ENCODE measurements at places on chromosomes 11 and 22. TPM values are rescaled to one million over a fixed set of nuclear protein-coding genes. Genes with fewer than 3 reads are reported as not detected.

Gene FGF19
- not detected for total RNA-seq

Gene KRTAP5-7
- 0.46 TPM for total RNA-seq

Gene ST14
- total RNA-seq, result 59.1 TPM

Gene JHY
- total RNA-seq, result 8.9 TPM

Gene SCN3B
- total RNA-seq, result 3.2 TPM

Gene MAP6
- total RNA-seq, result 5.8 TPM

Gene SCGB1C1
- total RNA-seq, result not detected

Gene FIBIN
- 27.3 TPM for total RNA-seq

Gene MS4A6E
- total RNA-seq, result not detected

Gene NLRP14
- not detected for total RNA-seq

Gene CERK
- total RNA-seq, result 28.1 TPM

Gene C11orf86
- total RNA-seq, result not detected

Gene MPEG1
- total RNA-seq, result 34.1 TPM

Gene MPST
- total RNA-seq, result 71.4 TPM

Gene FAM180B
- total RNA-seq, result not detected

Gene CBLIF
- total RNA-seq, result not detected

Gene CARD18
- not detected for total RNA-seq

Gene CACNA1I
- total RNA-seq, result 0.32 TPM

Gene KRTAP5-11
- total RNA-seq, result not detected

Gene C22orf31
- total RNA-seq, result not detected

Gene OR51F2
- total RNA-seq, result not detected

Gene VEGFB
- total RNA-seq, result 172 TPM

Gene TTC28
- 48.7 TPM for total RNA-seq

Gene HEPN1
- total RNA-seq, result not detected

Gene MMP10
- total RNA-seq, result 0.23 TPM

Gene MMP12
- 0.75 TPM for total RNA-seq

Gene KDM4E
- total RNA-seq, result not detected

Gene PNPLA3
- 3.7 TPM for total RNA-seq

Gene DNAJB7
- total RNA-seq, result not detected

Gene KIRREL3
- not detected for total RNA-seq

Measured in upper lobe of right lung (tissue), 1 donor.